ENCODE measurements at places on chromosomes 4 and X. TPM values are rescaled to one million over a fixed set of nuclear protein-coding genes. Genes with fewer than 3 reads are reported as not detected.

AMTN gene
- total RNA-seq, result not detected

PKD2 gene
- 7.8 TPM for total RNA-seq

TBX22 gene
- total RNA-seq, result not detected

NPFFR2 gene
- total RNA-seq, result not detected

SERPINA7 gene
- total RNA-seq, result not detected

ADH1B gene
- not detected for total RNA-seq

SMARCA1 gene
- 9.4 TPM for total RNA-seq

SUPT20HL1 gene
- total RNA-seq, result not detected

CITED1 gene
- 1.3 TPM for total RNA-seq

TBCK gene
- 16.2 TPM for total RNA-seq

ZNF674 gene
- 2.6 TPM for total RNA-seq

LARP7 gene
- 12.2 TPM for total RNA-seq

ATG4A gene
- total RNA-seq, result 3.2 TPM

HAND2 gene
- total RNA-seq, result not detected

KCNE5 gene
- 0.34 TPM for total RNA-seq

RIPPLY1 gene
- total RNA-seq, result 0.28 TPM

SPIN2A gene
- total RNA-seq, result 0.56 TPM

YY2 gene
- 1.1 TPM for total RNA-seq

MAGED4 gene
- not detected for total RNA-seq

MUC7 gene
- not detected for total RNA-seq

CXCR3 gene
- total RNA-seq, result 0.89 TPM

ZNF630 gene
- 0.10 TPM for total RNA-seq

ACSL4 gene
- 30.2 TPM for total RNA-seq

VSIG4 gene
- not detected for total RNA-seq

LANCL3 gene
- total RNA-seq, result 0.78 TPM

XG gene
- total RNA-seq, result not detected

DMRTC1B gene
- not detected for total RNA-seq

BEX5 gene
- not detected for total RNA-seq

PAGE4 gene
- not detected for total RNA-seq

SGMS2 gene
- 133 TPM for total RNA-seq
